Progenitor cell of endocrine pancreas (in vitro differentiated cells): ENCODE measurements at places on chromosomes 3 and 15. TPM values are rescaled to one million over a fixed set of nuclear protein-coding genes. Genes with fewer than 3 reads are reported as not detected.

DNA sequence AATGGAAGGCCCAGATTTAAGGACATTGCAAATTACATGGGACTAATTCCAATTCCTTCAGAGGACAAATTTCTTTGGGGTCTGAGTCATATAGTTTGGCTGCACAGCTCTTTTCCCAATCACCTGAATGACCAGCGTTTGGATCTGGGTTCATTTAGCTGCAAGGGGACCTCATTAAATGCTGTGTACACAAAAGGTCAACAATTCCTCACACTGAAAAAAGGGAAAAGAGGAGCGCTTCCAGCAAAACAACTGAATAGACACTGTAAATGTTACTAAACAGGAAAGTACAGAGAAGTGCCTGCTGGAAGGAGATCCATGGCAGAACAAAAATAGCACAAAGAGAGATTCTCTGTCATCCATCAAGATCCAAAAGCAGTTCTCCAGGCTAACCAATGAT, 356.0 kb upstream of the LMCD1 start:
- DNase-seq, result no peak

DNA sequence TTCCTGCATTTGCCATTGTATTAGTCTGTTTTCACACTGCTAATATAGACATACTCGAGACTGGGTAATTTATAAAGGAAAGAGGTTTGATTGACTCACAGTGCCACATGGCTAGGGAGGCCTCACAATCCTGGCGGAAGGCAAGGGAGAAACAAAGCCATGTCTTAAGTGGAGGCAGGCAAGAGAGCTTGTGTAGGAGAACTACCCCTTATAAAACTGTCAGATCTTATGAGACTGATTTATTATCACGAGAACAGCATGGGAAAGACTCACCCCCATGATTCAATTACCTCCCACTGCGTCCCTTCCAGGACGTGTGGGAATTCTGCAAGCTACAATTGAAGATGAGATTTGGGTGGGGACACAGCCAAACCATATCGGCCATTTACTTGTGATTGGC, 27.8 kb downstream of the YEATS2 start:
- no peak for DNase-seq

DNA sequence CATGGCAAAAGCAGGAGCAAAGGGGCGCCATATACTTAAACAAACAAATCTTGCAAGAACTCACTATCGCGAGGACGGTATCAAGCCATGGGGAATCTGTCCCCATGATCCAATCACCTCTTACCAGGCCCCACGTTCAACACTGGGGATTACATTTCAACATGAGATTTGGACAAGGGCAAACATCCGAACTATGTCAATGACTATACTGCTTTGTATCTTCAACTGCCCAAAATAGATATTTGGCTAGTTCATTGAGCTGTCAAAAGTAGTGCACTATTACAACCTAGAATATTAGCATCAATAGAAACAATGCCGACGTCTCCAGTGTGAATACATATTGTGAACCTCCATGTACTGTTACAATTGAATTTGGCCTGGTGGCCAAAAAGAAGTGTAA, 760.4 kb downstream of the MCTP2 start:
- DNase-seq, result no peak

- no peak for DNase-seq
Observed at GRCh38 chr3:146747928-146748327, 142.8 kb upstream of the PLSCR5 start.

DNA sequence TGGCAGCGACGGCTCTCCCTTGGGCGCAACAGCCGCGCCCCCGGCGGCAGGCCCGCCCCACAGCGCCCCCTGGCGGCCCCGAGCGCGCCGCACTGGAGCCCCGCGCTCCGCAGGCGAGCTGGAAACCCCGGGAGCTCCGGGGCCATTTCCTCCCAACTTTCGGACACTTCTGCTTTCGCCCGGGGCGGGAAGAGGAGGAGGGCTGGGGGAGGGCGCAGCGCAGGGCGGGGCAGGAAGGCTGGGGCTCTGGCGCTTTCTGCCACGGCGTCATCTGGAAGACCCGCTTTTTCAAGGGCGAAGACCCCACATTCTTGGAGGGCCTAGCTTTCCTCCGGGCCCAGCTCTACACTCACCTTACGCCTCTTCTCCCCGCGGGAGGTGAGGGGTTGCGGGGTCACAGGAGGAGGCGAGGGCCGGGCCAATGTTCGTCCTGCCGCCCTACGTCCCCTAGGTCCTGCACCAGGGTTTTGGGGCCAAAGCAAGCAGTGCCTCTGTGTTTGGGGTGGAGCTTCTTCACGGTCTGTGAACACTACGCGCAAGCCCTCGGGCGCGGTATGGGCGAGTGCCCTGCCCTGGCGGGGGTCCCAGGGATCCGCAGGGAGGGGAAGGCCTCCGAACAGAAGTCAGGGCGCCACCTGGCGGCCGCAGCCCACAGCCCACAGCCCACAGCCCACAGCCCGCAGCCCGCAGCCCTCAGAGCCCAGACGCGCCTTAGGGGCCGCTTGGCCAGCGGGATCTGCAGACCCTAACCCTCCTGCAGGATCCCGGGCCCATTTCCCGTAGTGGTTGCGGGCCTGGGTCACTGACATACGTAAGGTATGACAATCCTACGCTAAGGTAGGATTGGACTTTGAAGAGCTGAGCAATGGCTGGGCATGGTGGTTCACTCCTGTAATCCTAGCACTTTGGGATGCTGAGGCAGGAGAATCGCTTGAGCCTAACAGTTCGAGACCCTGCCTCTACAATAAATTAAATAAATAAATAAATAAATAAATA, 31.1 kb downstream of the FOXL2 start:
- DNase-seq, result peak; percentile 97

DNA sequence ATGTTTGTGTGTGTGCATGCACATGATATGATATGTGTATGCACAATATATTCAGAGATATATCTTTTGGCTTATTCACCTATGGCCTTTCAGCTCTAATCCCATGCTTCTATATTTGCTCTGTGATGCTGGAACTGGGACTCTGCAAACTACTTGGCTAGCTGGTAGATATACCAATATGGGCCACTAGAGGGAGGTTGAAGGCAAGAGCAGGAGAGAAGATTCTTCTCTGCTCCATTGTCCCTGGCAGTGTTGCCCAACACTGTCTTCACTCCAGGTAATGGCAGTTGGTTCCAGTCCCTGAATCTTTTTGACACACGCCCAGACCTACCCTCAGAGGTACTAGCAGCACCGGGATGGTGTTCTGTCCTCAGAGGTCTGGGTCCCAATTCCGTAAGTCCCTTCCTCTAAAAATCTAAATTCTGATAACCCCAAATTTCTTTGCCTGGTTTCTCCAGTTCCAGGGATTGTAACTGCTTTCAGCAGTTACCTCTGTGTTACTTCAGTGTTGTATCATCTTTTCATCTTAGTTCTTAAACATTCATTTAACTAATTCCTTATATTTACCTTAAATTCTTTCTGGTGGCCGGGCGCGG, 44.7 kb downstream of the GTPBP8 start:
- DNase-seq, result peak; percentile 16

DNA sequence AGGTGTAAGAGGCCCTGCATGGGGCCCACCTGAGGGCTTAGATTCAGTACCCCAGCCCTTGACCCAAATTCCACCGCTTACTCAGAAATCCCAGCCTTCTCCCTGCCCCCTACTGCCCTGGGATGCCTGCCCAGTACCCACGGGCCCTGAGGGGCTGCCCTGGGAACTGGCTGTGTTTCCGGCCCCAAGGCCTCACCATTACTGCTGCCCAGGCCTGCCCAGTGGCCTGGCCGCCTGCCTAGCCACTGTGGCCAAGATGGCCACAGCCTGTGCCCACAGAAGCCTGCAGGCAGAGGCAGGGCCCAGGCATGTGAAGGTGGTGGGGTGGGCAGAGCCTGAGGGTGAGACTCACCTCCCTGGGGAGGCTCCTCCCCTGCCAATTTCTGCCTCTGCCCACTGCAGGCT, 6.1 kb upstream of the PRKCD start:
- DNase-seq, result no peak

DNA sequence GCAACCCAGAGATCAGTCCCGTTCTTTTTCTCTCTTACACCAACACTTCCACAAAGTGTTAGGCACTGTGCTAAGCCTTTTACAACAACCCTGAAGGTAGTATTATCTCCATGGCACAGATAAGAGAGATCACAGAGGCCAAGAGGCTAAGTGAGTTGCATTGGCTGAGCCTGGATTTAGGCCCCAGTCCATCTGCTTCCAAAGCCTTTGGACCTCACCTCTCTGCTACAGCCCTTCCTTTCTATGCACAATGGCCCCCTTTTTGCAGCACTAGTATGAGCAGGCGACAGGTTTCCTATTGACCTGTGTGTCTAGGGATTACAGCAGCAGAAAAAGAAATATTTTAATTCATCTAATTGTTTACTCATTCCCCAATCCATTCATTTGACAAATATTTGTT, 76.2 kb downstream of the CRYGS start:
- no peak for DNase-seq

Gene SPRED1
- 21.3 and 22.9 TPM in 2 replicates for total RNA-seq

GRCh38 chr3:42133500-42134298, 42.5 kb downstream of the TRAK1 start:
- no peak for DNase-seq

GRCh38 chr3:146065573-146066006, 95.4 kb downstream of the PLOD2 start:
- no peak for DNase-seq

Gene FAM219B
- 118 and 122 TPM in 2 replicates for total RNA-seq

DNA sequence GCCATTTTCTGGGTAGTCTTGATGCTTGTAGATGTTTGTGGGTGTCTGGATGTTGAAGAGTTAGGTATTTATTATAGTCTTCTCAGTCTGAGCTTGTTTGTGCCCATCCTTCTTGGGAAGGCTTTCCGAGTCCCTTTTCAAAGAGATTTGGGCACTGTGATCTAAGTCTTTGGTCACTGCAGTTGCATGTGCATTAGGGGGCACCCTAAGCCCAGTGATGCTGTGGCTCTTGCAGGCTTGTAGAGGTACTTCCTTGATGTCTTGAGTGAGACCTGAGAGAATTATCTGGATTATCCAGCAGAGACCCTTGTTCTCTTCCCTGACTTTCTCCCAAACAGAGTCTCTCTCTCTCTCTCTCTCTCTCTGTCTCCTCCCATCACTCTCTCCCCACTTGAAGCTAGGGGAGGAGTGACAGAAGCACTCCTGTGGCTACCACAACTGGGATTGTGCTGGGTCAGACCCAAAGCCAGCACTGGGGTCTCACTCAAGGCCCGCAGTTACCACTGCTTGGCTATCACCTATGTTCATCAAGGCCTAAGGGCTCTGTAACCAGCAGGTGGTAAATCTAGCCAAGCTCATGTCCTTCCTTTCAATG, 68.5 kb downstream of the TMCO5A start:
- DNase-seq, result no peak

DNA sequence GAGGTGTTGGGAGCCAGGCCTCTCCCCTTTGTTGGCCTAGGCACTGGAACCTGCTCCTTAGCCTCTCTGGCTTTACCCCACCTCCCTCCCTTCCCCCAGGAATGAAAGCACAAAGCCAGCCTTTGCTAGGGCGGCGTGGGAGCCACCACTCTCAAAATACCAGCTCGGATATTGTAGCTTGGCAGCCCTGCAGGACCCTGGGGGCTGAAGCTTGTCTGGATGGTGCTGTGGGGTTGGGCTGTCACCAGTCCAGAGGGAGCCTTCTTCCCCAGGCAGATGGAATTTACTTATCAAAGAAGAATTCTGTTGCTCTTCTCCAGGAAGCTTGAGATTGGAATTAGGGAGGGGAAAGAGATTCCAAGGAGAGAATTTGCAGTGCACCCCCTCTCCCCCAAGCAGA, 14.9 kb upstream of the GRM2 start:
- no peak for DNase-seq

GRCh38 chr3:149581248-149581647, 76.6 kb downstream of the WWTR1 start:
- no peak for DNase-seq

DNA sequence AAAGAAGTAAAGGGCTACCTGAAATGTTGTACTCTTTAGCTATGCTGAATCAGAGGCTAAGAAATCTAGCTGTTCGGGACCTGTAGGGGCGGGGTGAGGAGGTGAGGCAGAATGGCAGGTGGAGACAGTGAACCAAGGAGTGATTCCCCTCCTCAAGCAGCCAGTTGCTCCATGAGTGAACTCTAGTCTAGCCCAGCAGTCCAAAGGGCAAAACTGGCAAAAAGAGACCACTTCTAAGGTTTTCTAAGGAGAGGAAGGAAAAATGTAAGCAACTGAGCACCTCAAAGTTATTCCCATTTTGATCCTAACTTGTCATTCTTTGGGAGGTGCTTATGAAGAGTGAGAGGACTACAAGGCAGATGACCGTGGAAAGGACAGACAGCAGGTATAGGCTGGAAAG, 19.3 kb upstream of the TOPAZ1 start:
- DNase-seq, result no peak

GRCh38 chr3:175749981-175750380, 890.8 kb downstream of the NAALADL2 start:
- no peak for DNase-seq

Gene WDR49
- 0.43 and 0.91 TPM in 2 replicates for total RNA-seq

Gene KLHL40
- total RNA-seq, result not detected in 2 replicates

Gene NR1I2
- total RNA-seq, result 0.62 and 1.0 TPM in 2 replicates

Gene ADAM10
- 237 and 238 TPM in 2 replicates for total RNA-seq

Gene A4GNT
- total RNA-seq, result 3.1 and 3.4 TPM in 2 replicates

DNA sequence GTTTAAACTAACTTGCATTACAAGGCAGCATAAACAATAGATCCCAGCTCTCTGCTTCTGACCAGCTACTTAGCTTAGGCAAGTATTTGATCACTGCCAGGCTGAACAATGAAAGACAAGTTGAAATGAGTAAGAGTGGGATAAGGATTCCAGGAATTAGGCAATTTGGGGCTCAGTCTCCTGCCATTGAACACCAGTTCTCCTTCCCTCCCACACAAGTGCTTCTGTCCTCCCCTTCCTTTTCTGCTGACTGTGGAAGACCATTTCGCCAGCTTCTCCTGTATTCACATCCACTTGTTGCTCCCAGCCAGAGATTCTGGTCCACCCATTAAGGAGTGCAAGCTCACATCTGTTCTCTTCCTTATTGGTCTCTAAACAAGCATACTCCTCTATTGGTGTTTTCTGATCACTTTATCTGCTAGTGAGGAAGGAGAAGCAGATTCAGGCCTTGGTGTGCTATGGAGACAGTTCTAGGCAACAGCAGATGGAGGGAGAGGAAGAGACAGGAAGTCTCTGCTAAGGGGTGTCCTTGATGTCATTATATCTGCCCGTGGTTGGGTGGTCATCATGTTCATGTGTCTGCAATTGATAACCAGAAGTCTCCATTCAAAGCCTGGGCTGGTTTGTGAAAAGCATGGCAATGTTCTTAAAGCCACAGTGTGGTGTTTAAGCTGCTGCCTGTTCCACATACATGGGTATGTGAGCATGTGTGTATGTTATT, 121.5 kb downstream of the PLCL2 start:
- no peak for DNase-seq

DNA sequence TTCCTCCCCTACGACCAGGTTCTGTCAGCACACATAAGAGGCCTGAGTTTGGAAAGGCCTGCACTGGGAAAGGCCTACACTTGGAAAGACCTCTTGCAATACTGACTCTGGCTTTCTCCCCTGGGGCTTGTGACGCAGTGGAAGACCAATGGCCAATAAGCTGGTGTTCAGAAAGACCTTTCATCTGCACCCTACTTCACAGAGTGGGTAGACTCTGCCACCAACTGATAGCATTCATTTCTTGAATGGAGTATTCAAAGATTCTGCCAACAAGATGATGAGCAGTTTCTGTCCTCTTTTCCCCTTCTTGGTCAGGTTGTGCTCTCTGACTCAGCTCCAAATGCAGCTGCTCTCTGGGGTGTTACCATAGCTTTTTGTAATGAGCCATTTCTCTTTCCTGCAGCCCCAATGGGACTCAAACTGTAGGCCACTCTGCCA, 48.8 kb downstream of the TIPARP start:
- DNase-seq, result no peak
